ENCODE measurements at places on chromosomes 4 and X. TPM values are rescaled to one million over a fixed set of nuclear protein-coding genes. Genes with fewer than 3 reads are reported as not detected.

Gene TIGD2
- total RNA-seq, result 2.8 TPM

Gene TAF1
- total RNA-seq, result 17.9 TPM

DNA sequence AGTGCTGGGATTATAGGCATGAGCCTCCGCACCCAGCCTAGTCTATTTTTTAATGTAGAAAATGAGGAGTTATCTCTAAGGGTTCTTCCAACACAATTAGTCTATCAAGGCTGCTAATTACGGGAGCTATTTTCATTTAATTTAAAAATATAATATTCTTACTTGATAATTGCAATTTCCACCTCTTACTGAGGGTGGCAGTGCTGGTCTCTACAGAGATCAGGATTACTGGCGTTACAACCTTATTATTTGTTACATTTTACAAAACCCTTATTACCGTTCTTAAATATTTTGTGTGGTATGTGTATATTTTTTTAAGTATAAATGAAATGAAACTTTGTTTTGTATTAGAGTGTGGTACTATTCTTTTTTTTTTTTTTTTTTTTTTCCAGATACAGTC is 17.6 kb upstream of the GK start:
- DNase-seq, result no peak

- no peak for DNase-seq
Measured at GRCh38 chrX:455673-456072, 69.0 kb upstream of the PPP2R3B start.

- DNase-seq, result no peak
Measured at GRCh38 chr4:118587946-118588345, 97.2 kb upstream of the METTL14 start.

GRCh38 chr4:186651624-186652023 is 72.0 kb downstream of the FAT1 start:
- no peak for DNase-seq
